ENCODE measurements at places on chromosomes 4 and X.

GRCh38 chr4:126071346-126072333 lies 756.9 kb downstream of the FAT4 start:
- no peak for DNase-seq

DNA sequence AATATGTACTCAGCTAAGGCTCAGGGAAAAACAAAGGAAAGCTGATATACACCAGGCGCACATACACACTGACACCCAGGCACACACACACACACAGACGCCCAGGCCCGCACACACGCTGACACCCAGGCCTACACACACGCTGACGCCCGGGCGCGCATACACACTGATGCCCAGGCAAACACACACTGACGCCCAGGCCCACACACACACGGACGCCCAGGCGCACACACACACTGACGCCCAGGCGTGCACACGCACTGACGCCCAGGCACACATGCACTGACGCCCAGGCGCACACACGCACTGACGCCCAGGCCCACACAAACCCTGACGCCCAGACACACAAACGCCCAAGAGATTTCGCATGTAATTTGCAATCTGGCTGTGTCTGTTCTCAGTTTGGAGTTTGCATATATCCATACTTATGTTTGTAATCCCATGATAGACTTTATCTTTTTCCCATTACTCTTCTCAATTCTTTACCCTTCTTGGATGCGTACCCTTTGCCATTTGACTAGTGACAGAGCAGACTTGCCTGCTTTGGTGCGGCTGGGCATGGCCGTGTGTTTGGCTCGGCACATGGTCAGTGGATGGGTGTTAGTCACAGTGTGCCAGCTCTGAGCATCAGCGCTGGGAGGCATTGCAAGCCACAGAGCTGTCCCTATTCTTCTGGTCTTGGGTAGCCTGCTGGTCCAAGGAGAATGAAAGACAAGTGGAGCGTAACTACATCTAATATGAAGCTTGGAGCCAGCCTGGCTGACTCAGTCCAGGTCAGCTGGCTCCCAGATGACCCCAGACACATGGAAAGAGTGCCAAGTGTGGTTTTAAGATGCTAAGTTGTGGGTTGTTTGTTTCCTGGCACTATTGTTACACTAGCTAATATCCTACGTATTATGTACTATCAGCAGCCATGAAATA lies 632.4 kb upstream of the ZFP42 start:
- DNase-seq, result no peak

GRCh38 chrX:83512111-83512510 lies 4.0 kb downstream of the POU3F4 start:
- no peak for DNase-seq

DNA sequence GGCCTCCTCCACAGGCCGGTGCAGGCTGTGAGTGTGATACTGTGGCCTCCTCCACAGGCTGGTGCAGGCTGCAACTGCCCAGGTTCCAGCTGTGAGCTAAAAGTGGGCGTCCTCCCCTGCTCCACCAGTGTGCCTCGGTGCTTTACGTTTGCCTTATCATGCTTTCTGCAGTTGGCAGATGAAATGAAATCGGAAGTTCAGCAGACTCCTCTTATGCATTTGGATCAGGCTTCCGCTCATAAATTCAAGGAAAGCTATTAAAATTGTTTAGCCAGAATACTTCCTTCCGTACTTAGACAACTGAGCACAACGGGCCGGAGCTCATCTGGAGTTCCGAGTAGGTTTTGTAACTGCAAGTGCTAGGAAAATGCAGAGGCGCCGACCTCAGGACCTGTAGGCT lies 12.0 kb downstream of the CYP4V2 start:
- no peak for DNase-seq

DNA sequence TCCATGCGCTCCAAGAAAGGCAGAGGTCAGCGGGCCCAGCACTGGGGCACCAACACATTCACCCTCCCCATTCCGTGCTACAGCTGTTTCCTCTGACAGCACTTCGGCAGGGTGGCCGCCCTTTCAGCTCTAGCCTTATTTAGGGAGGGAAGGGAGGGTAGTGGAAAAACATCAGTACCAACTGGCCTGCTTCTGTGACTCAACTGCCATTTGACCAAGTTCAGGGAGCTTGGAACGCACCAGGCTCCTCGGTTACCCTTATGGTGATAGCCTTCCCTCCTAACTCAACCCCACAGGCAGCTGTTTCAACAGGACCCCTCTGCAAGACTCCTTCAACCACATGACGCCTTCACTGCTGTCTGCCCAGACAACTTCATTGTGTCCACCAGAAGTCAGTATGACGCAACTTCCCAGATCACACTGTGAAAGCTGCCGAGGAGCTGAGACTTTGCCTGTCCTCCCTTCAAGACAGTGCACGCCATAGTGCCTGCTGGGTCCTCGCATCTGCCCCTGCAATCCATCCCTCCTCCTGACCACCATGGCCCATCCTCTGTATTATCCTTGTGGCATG lies 132.2 kb downstream of the AFAP1 start:
- no peak for DNase-seq

DNA sequence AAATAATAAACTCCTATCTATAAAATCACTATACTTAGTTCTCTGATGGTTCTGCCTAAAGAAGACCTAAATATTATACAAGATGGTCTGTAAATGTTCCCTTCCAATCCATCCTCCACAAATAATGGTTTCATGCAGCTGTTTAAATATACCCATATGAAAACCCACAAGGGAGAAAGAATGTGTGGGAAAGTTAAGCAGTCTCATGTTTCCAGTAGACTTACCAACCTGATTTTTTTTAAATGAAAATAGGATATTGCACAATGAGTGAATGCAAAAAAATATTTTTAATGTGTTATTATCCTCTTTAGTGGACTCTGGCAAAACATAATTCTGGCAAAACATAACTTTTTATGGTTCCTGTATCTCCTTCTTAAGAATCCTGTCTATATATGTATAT lies 23.3 kb downstream of the CAMK2D start:
- no peak for DNase-seq

DNA sequence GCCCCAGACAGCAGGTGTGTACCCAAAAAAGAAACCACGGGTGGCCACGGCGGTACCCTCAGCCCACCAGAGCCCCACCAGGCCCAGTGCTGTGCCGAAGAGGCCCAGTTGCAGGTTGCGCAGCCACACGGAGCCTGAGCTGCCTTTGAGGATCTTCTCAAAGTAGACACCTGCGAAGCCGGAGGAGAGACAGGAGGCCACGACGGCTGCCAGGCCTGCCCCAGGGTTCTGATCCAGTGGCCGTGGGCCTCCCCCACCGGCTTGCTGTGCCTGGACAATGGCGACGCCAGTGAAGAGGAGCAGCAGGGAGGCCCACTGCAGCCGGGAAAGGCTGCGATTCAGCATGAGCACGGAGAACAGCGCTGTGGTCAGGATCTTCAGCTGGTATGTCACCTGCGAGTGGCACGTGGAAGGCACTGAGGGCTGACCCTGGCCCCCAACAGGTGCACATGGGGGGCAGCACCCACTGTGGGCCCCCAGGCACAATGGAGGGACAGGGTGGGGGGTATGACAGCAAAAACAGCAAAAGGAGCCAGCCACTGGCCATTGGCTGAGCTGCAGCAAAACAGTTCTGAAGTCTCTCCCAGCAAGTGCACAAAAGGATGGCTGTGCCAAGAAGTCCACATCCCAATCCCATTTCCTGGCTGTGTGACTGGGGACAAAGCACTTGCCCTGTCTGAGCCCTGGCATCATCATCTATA lies 6.2 kb downstream of the SLC35A2 start:
- DNase-seq, result no peak

- no peak for DNase-seq
Measured at GRCh38 chrX:117998171-117998570, 118.4 kb downstream of the KLHL13 start.

- DNase-seq, result no peak
Measured at GRCh38 chrX:24482823-24483415, 17.8 kb downstream of the PDK3 start.

Data from stimulated activated CD4-positive, alpha-beta T cell treated with anti-CD3 and anti-CD28 coated beads, Interleukin-15, amount 100 ng/mL, for 1 hour (primary cell).